ENCODE measurements at places on chromosomes 4 and X. TPM values are rescaled to one million over a fixed set of nuclear protein-coding genes. Genes with fewer than 3 reads are reported as not detected.

Gene NUDT11
- 3.3 TPM for total RNA-seq

Gene NUDT10
- total RNA-seq = not detected

Gene AFF1
- total RNA-seq = 0.47 TPM

- no peak for DNase-seq
These were observed 9.9 kb upstream of the PDLIM5 start for GRCh38 chr4:94441838-94442237.
